Fibroblast of upper back skin (primary cell): ENCODE measurements at places on chromosomes 2 and 18.
A peak's percentile ranks its signal among the peaks of the same experiment; 100 is the strongest.

GRCh38 chr2:10285556-10286198, 17.0 kb upstream of the HPCAL1 start:
- peak; percentile 15 for DNase-seq

- DNase-seq = no peak
Observed at GRCh38 chr2:119025762-119026351, 83.9 kb downstream of the MARCO start.

DNA sequence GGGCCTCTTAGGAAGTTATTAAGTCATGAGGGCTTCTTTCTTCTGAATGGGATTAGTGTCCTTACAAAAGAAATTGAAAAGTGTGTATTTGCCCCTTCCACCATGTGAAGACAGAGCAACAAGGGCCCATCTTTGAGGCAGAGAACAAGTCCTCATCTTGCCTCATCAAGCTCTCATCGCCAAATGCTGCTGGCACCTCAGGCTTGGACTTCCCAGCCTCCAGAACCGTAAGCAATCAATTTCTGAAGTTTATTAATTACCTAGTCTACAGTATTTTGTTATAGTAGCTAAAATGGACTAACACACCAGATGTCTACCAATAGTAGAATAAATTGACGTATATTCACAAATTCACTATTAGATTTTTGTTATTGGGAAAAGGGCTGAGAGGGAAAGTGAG, 74.6 kb downstream of the CCDC148 start:
- DNase-seq = no peak

DNA sequence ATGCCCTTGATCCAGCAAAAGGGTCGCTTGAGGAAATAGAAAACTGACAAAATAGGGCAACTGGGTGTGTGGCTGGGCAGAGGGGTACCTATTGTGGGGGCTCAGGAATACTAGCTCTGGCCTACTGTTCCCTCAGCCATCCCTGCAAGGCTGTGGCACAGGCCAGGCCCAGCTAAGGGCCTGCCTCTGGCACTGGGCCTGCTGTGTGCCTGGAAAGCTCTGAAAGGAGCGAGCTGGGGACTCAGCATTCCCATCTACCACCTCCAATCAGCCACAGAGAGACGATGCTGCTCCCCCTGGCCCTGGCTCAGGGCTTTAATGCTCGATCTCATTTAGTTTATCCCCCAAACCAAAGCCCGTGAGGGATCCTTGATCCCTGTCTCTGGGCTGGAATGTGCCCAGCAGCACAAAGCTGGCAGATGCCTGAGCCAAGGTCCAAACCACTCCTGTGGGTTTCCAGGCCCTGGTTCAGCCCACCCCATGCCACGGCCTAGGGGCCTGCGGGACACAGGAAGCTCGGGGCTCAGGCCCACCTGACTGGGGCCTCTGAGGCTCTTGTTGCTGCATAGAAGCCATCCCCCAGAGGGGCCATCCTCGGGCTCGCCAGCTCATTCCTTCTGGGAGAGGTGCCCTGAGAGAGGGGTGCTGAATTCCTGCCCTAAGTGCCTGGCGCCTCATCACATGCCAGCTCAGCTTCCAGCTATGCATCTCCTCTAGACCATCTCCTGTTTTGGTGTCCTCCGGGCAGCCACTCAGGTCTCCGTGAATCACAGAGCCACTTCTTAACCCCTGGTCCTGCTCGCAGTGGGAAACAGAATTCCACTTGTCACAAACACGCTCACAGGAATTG, 43.0 kb upstream of the KCNF1 start:
- DNase-seq = peak; percentile 30

- DNase-seq = peak; percentile 1
Observed at GRCh38 chr2:88452980-88453582, 588 bp upstream of the FOXI3 start.
